ENCODE measurements at places on chromosomes 1 and 21.

- no peak for DNase-seq
These were observed 8.0 kb upstream of the RNPC3 start for GRCh38 chr1:103517380-103518047.

- no peak for DNase-seq
These were observed 22.9 kb downstream of the OVAAL start for GRCh38 chr1:180581635-180582039.

DNA sequence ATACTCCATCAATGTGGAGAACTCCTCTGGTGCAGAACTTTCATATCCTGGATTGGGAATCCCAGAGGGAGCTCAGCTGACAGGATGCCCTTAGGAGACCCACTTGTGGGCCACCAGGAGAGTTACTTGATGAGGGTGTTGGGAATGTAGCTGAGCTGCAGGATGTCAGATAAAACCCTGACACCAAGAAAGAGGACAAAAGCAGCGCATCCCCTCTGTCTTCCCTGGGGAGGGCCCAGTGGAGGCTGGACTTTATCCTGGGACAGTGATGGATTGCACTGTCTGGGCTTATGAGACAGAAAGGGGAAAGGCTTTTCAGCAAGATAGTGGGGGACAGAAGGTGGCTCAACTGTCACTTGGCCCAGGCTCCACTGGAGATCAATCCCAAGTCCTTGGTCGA lies 88.1 kb upstream of the BCAR3 start:
- no peak for DNase-seq

GRCh38 chr1:94602802-94603625 lies 61.5 kb upstream of the F3 start:
- no peak for DNase-seq

DNA sequence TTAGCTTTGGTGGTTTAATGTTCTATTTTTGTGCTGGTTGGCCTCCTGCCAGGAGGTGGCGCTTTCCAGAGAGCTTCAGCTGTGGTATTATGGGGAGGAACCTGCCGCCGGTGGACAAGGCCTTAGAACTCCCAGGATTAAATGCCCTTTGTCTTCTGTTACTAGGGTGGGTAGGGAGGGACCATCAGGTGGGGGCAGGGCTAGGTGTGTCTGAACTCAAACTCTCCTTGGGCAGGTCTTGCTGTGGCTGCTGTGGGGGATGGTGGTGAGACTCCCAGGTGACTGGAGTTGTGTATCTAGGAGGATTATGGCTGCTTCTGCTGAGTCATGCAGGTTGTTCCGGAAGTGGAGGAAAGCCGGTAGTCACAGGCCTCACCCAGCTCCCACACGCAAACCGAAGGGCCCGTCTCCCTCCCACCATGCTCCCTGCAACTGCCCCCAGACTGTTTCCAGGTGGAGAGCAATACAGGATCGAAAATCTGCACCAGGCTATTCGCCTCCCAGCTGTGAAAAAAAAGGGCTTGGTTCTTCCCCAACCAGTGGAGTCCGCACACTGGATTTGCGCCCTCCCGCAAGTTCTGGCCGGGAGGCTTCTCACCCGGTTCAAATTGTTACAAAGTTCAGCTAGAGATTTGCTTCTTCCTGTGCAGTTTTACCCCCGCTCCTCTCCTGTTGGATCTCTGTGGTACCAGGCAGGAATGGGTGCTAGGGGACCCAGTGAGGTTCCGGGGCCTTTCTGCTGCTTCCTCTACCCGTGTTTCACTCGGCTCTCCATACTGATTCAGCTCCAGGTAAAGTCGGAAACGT lies 220.5 kb downstream of the CENPF start:
- DNase-seq: no peak

GRCh38 chr1:117615474-117615873 lies 9.6 kb downstream of the TENT5C start:
- DNase-seq: peak; percentile 21

GRCh38 chr1:226979115-226979516 lies 39.0 kb downstream of the COQ8A start:
- DNase-seq: no peak

DNA sequence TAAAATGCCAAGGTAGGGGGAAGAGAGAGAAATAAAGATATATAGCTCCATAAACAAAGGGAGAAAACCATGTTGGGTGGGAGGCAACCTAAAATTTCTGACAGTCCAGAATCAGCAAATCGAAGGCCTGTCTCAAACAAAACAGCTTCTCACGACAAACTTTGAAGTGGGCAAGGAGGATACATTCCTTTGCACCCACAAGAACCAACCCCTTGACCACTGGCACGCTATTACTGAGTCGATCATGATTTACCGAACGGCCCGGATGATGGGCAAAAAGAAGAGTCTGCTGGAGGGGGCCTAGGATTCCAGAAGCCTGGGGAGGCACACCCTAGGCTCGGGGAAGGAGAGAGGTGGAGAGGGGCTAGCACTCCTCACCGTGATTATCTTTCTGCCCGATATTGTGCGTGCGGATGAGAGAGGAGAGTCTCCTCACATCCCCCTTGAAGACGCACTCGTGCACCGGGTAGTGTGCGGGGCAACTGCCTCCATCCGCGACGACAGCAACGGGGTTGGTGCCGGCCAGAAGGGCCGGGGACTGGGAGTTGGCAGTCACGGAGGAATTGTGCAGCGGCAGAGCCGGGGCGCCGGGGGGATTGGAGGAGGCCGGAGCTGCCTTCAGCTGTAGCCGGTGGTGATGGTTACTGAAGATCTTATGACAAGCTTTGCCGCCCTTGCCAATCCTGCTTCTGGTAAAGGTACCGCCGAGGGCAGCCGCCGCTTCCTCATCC lies 756 bp downstream of the ANKRD13C start:
- no peak for DNase-seq

DNA sequence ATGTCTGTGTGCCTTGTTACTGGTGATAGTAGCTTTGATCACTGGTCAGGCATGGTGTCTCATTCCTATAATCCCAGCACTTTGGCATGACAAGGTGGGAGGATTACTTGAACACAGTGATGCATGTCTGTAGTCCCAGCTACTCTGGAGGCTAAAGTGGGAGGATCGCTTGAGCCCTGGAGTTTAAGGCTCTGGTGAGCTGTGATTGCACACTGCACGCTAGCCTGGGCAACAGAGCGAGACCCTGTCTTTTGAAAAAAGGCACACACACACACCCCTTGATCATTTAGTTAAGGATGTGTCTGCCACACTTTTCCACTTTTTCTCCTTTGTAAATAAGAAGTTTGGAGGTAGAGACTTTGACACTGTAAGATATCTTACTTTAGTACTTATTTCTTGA lies 15.1 kb downstream of the MIGA1 start:
- no peak for DNase-seq

DNA sequence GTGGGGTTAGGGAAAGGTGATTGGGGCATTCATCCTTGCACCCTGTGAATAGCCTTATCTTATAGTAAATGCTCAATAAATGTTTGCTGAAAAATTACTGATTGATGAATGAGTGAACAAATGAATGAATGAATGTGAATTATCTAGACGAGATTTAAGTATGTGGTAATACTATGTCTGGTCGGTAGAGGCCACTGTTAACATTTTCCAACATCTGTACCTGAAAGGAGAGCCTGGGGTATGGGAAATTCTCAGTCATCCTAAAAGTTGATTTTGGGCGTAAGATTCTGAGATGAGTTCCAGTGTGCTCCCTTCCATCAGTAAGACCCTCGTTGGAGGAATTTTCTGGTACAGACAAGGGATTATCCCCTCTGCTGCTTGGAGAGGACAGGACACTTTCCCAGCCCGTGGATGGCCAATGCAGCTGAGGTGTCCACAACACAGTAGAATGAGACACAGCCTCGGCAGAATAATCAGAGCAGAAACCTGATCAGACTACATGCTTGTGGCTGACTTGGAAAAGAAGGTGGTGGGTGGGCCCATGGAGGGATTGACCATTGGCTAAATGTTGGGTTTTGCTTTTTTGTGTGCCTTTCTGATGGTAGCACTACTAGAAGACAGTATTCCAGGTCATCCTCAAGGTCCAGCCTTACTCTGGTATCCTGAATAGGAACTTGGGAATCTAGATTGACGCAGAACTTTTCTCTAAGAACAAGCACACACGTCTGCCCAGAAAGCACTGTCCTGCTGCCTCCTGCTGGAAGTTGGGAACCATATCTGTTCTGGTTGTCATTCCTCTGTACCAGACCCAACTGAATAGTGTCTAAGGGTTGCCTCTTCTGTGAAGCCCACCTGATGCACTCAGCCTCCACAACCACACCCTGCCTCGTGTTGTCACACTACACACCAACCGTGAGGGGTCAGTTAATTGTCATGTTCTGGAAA lies 262.0 kb downstream of the TNR start:
- DNase-seq: no peak

DNA sequence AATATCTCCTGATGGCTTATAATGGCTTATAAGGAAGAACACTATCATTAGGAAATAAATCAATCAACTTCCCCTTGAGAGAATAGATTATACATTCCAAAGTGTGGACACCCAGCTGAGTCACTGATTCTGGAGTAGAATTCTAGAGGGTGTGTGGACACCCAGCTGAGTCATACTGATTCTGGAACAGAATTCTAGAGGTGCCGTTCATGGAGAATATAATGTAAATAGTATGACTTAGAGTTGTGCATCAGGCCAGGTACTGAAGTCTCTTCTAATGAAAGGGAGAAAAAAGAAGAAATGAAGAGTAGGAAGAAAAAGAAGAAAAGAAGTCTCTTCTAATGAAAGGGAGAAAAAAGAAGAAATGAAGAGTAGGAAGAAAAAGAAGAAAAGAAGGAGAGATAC lies 2.4 kb upstream of the USP33 start:
- no peak for DNase-seq

- DNase-seq: no peak
These were observed 59.4 kb downstream of the DIPK1A start for GRCh38 chr1:92901699-92902405.

GRCh38 chr1:210342986-210343780 lies 14.5 kb downstream of the HHAT start:
- DNase-seq: no peak

DNA sequence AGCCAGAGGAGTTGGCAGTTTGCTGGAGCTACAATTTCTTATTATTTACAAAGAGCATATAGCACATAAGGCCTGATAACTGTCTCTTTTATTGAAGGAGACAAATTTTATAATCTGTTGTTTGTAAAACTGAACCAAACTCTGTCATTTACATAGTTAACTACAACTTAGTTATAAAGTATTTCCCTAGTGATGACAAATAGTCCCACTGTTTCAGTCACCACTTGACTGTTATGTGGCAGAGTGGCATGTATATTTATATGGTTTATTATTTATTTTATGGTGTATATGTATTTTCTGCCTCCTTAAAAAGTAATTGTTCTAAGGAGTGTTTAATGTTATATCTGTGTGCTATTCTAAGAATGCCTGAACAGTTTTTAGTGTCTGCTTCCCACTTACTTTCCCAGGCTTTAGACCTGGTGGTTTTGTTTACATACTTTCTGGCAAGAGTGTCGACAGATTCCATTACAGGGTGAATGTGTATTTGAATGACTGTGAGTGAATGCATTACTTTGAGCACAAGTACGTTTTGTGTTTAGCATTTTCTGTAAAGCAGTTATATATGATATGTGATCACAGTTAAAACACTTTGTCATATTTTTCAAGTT lies 10.0 kb downstream of the TSEN15 start:
- DNase-seq: no peak

DNA sequence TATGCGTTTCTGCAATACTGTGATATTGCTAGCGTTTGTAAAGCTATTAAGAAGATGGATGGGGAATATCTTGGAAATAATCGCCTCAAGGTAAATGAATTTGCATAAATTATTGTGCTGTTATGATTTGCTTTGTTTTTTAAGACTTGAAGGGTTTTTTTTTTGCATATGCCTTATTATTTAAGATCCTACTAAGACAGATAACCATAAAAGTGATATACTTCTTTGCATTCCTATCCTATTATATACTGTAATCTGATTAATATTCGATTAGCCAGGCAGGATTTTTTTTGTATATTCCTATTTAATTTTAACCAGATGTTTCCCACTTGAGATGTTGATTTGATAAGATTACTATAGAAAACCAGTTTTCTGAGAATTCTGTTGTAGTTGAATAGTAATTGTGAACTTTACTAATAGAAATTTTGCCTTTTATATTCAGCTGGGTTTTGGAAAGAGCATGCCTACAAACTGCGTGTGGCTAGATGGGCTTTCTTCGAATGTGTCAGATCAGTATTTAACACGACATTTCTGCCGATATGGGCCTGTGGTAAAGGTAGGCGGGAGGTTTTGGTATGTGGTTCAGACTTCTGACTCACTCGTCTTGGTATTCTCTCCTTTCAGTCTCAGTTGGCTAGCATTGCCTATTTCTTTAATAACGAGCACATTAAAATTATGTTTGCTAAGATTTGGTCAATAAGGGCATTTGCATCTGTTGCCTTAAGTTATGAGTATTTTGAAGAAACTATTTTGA lies 56.8 kb downstream of the ZBTB17 start:
- peak; percentile 56 for DNase-seq

DNA sequence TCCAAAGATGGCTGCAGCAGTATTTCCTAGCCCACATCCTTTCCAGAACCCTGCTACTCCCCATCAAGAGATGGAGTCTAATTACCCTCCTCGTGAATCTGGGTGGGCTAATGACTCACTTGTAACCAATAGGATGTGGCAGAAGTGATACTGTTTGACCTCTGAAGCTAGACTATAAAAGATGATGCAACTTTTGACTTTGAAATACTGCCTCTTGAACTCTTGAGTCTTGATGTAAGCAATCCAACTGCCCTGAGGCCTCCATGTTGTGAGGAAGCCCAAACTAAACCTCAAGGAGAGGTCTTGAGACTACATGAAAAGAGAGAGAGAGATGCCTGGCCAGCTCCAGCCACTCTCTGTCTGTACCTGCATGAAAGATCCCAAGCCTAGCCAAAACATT lies 29.5 kb downstream of the LMO4 start:
- DNase-seq: no peak

- DNase-seq: no peak
These were observed 103.2 kb upstream of the VANGL1 start for GRCh38 chr1:115538579-115538978.

DNA sequence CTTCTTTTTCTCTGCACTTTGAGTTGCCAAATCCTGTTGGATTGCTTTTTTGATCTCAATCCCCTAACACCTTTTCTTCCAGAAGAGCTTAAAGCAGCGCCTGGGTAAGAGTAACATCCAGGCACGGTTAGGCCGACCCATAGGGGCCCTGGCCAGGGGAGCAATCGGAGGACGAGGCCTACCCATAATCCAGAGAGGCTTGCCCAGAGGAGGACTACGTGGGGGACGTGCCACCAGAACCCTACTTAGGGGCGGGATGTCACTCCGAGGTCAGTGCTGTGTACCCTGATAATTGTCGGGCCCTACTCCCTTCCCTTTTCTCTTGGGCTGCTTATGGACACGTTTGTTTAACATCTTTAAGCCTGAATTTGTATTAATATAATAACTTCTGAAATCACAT lies 8.3 kb downstream of the CHTOP start:
- no peak for DNase-seq

- no peak for DNase-seq
These were observed 712.3 kb downstream of the PTPRU start for GRCh38 chr1:29948581-29948980.

DNA sequence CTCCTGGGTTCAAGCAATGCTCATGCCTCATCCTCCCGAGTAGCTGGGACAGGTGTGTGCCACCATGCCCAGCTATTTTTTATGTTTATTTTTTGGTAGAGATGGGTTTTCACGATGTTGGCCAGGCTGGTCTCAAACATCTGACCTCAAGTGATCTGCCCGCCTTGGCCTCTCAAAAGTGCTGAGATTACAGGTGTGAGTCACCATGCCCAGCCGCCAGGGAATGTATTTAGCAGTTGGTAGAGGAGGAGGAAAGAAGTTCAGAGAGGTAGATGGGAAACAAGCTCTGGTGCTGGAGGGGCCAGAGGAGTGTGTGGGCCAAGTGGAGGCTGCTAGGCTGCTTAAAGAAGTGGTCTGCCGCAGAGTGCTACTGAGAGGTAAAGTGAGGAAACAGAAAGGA lies 6.0 kb downstream of the DOP1B start:
- DNase-seq: no peak

- peak; percentile 55 for DNase-seq
These were observed 45.4 kb downstream of the CD247 start for GRCh38 chr1:167472752-167473521.

Data from CD4-positive, alpha-beta T cell treated with Interleukin-6 for 4 hours (primary cell).